ENCODE measurements at places on chromosomes 4 and X.

- DNase-seq = no peak
Observed at GRCh38 chr4:40283413-40283812, 51.7 kb upstream of the CHRNA9 start.

DNA sequence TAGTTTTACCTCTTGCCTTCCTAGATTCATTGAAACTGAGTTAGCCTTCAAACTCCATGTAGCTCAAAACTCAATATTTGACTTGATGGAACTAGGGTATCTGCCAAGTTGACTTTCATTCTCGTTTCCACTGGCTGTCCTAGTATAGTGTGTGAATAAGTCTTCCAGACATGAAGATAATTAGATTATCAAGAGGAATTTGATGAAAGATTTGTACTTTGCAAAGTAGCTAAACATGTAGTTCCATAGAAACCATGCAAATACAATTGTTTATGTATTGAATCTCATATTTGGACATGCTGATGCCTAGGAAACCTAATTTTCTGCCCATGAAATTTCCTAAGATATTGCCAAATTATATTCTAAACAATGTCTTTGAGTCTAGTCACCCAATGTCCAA lies 297.5 kb downstream of the ARHGAP24 start:
- DNase-seq = no peak

DNA sequence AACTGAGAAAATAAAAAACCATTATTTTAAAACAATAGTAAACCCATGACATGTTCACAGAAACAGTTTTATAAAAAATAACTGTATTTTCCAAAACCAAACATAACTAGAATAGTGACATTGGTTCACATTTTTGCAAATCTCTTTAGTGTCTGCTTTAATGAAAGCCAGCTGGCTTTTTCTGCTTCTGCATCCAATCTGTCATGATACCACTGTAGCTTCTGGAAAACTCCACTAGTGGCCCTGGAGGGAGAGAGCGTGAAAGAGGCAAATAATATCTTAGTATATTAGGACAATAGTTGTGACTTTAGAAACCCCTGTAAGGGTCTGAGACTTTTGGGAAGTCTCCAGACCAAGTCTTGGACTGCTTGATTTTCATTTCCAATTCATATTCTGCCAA lies 31.1 kb downstream of the FGFBP1 start:
- no peak for DNase-seq

DNA sequence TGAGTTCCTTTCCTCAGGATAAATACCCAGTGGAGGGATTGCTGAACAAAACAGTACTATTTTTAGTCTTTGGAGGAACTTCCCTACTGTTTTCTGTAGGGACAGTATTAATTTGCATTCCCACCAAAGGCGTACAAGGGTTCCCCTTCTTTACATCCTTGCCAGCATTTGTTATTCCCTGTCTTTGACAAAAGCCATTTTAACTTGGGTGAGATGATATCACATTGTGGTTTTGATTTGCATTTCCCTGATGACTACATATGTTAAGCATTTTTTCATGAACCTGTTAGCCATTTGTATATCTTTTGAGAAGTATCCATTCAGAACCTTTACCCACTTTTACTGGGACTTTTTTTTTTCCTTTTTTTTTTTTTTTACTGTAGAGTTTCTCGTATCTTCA lies 126.2 kb upstream of the ANXA10 start:
- DNase-seq = no peak

DNA sequence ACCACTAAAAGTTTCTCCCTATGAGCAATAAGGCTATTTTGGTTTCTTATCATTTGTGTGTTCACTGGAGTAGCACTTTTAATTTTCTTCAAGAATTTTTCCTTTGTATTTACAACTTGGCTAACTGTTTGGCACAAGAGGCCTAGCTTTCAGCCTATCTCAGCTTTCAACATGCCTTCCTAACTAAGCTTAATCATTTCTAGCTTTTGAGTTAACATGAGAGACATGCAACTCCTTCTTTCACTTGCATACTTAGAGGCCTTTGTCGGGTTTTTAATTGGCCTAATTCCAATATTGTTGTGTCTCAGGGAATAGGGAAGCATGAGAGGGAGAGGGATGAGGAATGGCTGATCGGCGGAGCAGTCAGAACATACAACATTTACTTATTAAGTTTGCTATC lies 349.8 kb downstream of the OPHN1 start:
- DNase-seq = no peak

- no peak for DNase-seq
Observed at GRCh38 chr4:108003982-108004515, 14.4 kb downstream of the HADH start.

DNA sequence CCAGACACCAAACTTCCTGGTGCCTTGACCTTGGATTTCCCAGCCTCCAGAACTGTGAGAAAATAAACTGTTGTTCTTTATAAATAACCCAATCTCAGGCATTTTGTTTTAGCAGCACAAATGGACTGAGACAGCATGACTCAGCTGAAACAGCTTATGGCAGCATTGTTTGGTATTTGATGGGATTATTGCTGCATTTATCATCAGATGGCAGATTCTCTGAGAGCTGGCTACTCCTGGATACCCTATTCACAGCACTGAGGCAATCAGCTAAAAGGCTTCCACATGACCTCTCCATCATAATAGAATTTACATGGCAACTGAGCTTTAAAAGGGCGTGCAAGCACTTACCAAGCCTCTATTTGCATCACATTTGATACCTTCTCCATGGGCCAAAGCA lies 623.1 kb upstream of the CPEB2 start:
- DNase-seq = no peak

- peak; percentile 25 for DNase-seq
Observed at GRCh38 chr4:94621491-94622080, 136.2 kb upstream of the BMPR1B start.

- DNase-seq = no peak
Observed at GRCh38 chrX:110414273-110414672, 55.6 kb downstream of the RTL9 start.

- DNase-seq = no peak
Observed at GRCh38 chr4:38531141-38531727, 132.8 kb upstream of the KLF3 start.

GRCh38 chr4:38411092-38411491 lies 252.9 kb upstream of the KLF3 start:
- DNase-seq = no peak

GRCh38 chr4:42396752-42397634 lies at the start of gene SHISA3:
Gene SHISA3, plus strand, starts transcription at chr4:42397488. Its CDS starts 569 bp downstream, at chr4:42398057.
- no peak for DNase-seq

DNA sequence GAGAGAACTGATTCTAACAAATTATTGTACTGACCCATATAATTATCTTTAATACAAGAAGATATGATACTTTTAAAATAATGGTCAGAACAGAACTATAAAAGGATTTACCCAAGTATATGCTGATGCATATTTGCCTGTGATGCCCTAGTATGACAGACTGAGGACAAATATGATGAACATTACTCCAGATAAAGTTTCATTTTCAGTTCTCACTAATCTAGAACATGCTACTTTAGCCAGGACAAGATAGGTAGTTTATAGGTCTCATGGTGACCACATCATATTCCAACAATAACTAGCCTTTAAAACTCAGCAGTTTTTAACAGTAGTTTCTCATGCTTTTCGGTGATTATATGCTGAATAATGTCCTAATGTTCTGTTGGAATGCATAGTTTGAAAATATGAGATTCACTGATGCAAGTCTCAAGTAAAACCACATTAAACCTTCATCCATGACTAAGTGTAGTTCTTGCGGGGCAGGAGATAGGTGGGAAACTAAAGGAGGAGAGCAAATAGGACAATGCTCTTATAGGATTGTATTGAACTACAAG lies 295.2 kb upstream of the AGA start:
- DNase-seq = no peak

- DNase-seq = no peak
Observed at GRCh38 chrX:53000447-53001135, 42.3 kb upstream of the FAM156A start.

- DNase-seq = no peak
Observed at GRCh38 chr4:165502916-165503907, 124.4 kb downstream of the CPE start.

DNA sequence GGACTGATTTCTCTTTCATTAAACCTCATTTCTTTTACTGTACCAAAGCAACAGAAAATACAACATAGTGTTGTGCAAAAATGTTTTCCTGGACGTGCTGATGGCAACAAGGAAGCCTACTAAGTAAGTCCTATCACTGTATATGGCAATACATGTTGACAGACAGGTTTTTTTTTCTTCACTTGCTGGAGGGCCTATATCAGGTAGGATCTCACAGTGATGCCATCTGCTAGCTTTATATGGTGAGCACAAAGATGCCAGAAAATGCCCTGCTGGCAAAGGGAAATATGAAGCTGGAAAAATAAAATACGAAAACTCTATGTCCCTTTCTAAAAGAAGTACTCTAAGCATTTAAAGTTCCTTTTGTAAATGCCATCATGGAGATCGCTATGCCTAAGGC lies 119.0 kb upstream of the PDLIM3 start:
- no peak for DNase-seq

- DNase-seq = no peak
Observed at GRCh38 chr4:23547096-23547495, 342.8 kb downstream of the PPARGC1A start.

GRCh38 chr4:116020141-116020722 lies 906.8 kb upstream of the NDST4 start:
- DNase-seq = peak; percentile 41

GRCh38 chr4:104418286-104418685 lies 76.4 kb downstream of the CXXC4 start:
- no peak for DNase-seq

GRCh38 chr4:71202705-71203104 lies 136.1 kb upstream of the SLC4A4 start:
- no peak for DNase-seq

GRCh38 chrX:45191820-45192409 lies 8.8 kb downstream of the DIPK2B start:
- DNase-seq = no peak

- no peak for DNase-seq
Observed at GRCh38 chr4:130054908-130055307, 959.0 kb downstream of the C4orf33 start.

DNA sequence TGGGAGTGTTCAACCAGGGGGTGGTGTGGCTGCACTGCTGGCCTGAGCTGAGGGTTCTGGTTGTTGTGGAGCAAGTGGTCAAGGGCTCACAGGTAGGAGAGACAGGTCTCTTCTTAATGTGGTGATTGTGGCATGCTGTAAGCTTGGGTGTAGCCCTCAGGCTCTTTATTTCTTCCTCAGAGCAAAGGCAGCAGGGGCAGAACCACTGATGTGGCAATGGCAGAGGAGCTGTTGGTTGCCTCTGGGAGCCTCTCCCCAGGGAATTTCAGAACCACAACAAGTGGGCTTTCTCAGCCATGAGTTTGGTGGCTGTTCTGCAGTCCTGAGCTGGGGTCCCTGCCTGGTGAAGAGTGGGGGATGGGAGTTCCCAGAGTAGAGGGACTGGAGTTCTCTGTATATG lies 1017.2 kb downstream of the SH3BGRL start:
- no peak for DNase-seq

GRCh38 chr4:2930758-2931511 lies 32.3 kb downstream of the NOP14 start:
- no peak for DNase-seq

- no peak for DNase-seq
Observed at GRCh38 chrX:118943102-118943501, 31.3 kb upstream of the LONRF3 start.

Measured in AML-193 (cell line).